Activated CD4-positive, alpha-beta T cell treated with anti-CD3 and anti-CD28 coated beads, Interleukin-2, amount 50 U/mL, for 24 hours (primary cell): ENCODE measurements at places on chromosomes 5 and 9.

DNA sequence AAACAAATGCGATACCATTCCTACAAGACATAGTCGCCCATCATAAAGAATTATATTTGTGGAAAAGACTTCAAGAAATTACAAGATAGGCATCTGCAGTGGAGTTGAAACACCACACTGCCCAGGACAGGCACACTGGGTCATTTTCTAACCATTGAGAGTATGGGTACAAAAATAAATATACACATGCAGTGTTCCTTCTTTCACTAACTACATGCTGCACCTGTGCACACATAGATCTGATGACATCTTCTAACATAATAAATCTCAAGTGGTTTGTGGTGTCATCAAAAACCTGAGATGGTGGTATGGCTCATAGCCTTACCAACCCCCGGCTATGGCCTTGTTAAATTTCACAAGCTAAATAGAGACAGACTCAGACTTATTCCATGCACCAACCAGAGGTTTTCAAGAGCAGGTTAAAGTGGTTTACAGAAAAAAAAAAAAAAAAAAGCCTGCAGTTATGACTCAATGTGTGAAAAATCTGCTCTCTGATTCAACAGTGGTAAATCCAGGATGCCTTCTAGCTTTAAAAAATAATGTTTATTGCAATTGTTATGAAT, 12.4 kb upstream of the NFIB start:
- DNase-seq = no peak

- no peak for DNase-seq
Measured at GRCh38 chr9:24071091-24071490, 245.1 kb upstream of the ELAVL2 start.

GRCh38 chr9:130445268-130445983, 665 bp downstream of the ASS1 start:
- DNase-seq = no peak

- DNase-seq = no peak
Measured at GRCh38 chr9:94956731-94957130, 230.2 kb downstream of the AOPEP start.

DNA sequence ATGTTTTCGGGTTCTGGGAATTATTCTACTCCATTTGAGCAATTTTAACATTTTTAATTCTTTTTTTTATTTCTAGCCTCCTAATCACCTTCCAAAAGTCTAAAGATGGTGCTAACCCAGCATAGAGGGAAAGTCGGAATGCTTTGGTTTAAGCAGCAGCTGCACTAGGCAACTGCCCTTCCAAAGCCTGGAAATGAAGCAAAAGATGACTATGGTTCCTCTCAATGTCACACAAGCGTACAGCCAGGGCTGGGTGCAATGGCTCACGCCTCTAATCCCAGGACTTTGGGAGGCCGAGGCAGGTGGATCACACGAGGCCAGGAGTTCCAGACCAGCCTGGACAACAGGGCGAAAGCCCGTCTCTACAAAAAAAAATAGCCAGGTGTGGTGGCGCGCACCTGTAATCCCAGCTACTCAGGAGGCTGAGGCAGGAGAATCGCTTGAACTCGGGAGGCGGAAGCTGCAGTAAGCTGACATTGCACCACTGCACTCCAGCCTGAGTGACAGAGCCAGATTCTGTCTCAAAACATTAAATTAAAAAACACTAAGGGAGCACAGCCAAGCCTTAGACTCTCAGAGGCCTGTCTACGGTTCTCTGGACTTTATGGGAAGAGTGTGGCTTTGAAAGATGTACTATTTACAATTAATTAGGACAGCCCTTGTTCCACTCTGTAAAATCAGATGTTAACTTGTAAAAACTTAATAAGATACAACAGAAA, 33.1 kb downstream of the ADAM19 start:
- DNase-seq = no peak

DNA sequence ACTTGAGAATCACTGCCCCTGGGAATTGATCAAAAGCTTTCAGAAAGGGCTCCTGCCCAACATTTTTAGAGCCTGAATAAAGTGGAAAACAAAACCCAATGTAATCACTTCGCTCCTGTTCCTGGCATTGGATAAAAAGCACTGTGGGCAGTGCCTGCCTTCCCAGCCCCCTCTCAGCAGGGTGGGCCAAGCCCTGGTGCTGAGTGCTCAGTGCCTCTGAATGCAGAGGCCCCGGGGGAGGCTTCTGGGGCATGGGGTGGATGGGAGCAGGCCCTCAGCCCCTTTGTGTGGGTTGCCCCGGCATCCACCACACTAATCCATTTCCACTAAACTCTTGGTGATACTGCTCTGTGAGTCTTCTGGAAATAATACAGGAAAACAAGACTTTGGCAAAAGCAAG, 55.6 kb downstream of the CFAP90 start:
- DNase-seq = no peak

GRCh38 chr9:129505270-129505902, 115.5 kb downstream of the C9orf50 start:
- no peak for DNase-seq

GRCh38 chr9:37653385-37653784, 2.6 kb downstream of the FRMPD1 start:
- DNase-seq = no peak

DNA sequence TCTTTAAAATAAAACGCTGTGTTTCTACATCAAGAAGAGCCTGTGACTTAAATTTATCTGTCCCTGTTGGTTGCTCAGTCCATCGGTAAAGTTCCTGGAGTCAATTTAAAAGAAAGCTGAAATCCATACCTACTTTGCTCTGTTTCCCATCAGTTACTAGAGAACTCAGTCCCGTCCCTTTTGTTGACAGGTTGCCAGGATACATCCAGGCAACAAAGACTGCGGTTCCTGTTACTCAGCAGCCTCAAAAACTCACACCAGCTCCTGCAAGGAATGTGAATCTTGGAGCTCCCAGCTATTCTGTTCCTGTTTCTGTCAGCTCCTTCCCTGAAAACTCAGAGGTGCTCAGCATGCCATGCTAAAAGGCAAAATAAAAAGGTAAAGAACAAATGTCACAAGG, at the start of gene ZNF474:
Gene ZNF474, plus strand, starts transcription at position 241 of the 400 bp plus-strand sequence. CDS start 22,445 bp downstream, outside the sequence.
- DNase-seq = no peak

GRCh38 chr9:68841276-68842052, 136.4 kb downstream of the PIP5K1B start:
- no peak for DNase-seq

DNA sequence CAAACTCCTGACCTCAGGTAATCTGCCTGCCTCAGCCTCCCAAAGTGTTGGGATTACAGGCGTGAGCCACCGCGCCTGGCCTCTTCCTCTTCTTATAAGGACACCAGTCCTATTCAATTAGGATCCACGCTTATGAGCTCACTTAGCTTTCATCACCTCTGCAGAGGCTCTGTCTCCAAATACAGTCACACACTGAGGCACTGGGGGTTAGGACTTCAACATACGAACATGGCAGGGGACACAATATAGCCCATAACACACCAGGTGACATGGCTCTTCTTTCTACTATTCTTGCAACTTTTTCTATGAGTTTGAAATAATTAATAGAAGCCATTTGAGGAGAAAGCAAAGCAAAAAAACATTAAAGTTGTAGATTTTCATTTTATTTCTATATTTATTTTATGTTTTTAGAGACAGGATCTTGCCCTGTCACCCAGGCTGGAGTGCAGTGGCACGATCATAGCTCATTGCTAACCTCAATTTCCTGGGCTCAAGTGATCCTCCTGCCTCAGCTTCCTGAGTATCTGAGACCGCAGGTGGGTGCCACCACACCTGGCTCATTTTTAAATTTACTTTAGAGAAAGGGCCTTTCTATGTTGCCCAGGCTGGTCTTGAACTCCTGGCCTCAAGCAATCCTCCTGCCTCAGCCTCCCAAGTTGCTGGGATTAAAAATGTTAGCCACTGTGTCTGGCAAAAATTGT, 6.0 kb upstream of the PRRT1B start:
- no peak for DNase-seq

- DNase-seq = no peak
Measured at GRCh38 chr9:107919263-107919662, 429.7 kb upstream of the KLF4 start.

GRCh38 chr9:19085295-19085694, 17.4 kb downstream of the HAUS6 start:
- DNase-seq = no peak

DNA sequence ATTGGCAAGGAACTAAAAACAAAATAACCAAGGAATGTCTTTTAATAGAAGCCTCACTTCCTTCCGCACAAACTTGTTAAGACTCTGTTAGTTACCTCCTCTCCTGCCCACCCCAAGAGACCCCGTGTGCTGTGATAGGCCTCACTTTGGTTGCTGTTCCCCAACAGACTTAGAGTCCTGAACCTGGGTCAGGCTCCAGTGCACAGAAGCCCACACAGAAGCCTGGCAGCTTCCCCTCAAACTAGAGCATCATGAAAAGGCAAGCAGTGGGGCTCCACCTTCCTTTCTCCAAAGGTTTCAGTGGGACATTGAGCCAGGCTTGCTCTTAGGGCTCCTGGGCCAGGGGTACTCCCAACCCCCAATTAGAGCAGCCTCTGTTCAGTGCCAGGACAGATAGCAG, 230.5 kb downstream of the ESM1 start:
- DNase-seq = no peak

DNA sequence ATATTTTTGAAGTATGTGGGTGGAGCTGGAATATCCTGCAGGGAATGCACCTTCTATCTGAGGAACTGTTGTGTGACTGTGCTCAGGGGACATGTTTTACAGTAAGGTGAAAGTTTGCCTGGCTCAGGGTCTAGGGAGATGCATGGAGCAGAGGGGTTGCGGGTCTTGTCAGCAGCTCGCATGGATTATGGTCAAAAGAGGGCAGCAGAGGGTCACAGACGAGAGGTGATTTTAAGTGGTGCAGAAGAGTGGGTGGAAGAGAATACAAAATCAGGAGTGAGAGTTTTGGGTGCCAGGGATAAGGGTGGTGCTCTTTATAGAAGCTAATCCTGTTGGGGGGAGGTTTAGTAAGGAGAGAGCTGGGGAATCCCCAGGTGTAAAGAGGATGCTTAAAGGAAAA, 53.5 kb upstream of the GRIN3A start:
- DNase-seq = no peak

GRCh38 chr5:79297661-79298060, 61.7 kb downstream of the JMY start:
- no peak for DNase-seq

DNA sequence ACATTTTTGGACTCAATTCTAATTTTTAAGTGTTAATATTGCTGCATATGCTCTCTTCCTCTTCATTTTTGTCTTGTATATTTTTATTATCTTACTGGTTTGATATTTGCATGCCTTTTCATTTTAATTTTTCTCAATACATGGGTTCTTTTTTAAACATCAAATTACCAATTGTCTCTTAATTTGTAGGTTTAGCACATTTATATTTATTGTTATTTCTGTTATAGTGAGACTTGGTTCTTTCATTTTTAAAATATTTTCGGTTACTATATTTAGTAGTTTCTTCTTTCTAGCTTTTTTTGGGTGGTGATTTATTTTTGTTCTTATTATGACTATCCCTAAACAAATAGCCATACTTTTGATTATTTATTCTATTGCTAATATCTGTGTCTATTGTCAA, 19.4 kb downstream of the SPINK5 start:
- no peak for DNase-seq

DNA sequence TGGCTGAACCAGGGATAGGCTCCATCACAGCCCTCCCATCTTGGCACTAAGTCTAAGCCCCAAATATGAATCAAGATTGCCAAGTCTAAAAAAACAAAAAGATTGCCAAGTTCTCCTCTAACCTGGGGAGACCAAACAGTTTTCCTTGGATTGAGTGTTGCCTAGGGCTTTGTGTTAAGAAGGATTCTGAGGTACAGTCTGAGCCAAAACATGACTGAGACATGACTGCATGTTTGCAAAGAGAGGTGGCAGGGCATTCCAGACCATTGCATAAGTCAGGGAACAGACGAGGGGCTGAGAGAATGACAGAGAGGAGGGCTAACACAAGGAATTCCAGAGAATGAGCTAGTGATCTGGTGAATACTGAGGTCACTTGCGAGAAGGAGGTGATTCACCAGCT, 11.4 kb downstream of the LAMC3 start:
- no peak for DNase-seq

GRCh38 chr9:70259512-70259802, 679 bp downstream of the SMC5 start:
- DNase-seq = no peak

DNA sequence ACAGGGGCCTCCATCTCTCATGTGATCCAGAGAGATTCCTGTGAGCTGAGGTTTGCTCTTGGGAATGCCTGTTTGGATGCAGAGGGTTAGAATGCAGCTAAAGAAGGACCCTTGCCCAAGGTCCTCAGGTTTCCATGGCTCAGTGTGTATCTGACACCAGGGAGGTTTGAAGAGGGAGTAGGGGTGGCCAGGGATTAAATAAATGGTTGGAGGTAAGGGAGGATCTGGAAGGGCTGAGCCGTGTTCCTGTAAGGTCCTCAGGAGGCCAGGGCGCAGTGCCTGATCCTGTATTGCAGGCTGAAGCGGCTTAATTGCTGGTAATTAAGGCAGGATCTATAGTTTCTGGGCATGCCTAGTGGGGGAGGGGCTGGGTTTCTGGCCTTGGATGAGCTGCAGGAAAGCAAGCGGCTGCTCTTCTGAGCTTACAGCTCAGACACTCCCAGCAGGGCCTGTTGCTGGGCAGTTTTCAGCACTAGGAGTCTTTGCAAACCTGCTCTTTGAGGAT, 41.5 kb upstream of the MAP1B start:
- DNase-seq = no peak

DNA sequence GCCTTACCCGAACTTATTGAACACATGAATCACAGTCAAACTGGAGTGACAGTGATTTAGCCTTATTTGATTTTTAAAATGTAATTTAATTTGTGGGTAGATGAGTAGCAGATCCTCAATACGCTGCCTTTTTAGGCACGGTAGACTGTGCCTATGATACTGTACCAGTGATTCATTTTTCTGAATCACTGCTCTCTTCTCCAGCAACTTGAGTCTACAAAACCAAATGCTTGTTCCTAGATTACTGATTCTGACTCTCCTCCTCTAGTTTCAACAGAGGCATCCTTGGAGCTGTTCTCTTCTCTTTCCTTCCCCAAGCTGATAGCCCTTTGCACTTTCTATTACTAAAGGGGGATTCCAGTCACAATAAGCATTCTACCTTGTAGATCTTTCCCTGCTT, 94.3 kb upstream of the IL7R start:
- DNase-seq = no peak

DNA sequence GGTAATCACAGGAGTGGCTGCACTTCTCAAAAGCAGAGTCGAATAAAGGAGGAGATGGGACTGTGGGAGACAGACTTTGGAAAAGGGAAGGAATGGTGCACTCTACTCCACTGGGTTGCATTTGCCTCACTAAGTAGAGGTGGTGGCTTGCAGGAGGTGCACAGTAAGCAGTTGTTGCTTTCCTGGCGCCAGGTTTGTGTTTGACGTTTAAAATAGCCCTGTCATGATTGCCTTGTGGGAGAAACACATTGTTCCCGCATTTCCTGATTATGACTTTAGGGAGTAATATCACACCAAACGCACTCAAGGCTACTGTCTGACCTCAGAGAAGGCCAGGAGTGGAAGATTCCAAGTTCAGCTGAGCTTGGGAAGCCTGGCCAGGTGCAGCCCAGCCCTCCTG, 36.7 kb downstream of the DMRT1 start:
- DNase-seq = no peak
